ENCODE measurements at places on chromosomes 16 and 17. TPM values are rescaled to one million over a fixed set of nuclear protein-coding genes. Genes with fewer than 3 reads are reported as not detected.

The PIK3R5 gene
- 2.8 TPM for total RNA-seq

The CMTM2 gene
- total RNA-seq = 0.35 TPM

The OMG gene
- not detected for total RNA-seq

The MEOX1 gene
- total RNA-seq = 11.1 TPM

The KCNH4 gene
- total RNA-seq = 0.24 TPM

The RND2 gene
- 1.5 TPM for total RNA-seq
